ENCODE measurements at places on chromosomes 4 and X. TPM values are rescaled to one million over a fixed set of nuclear protein-coding genes. Genes with fewer than 3 reads are reported as not detected.

PCYT1B gene
- not detected for total RNA-seq

- H3K4me3 ChIP-seq: no peak overlapping the region
- H3K27me3 ChIP-seq: peaks cover 75% of the 10 kb centered on the region
- peaks cover 32% of the 10 kb centered on the region for H3K4me1 ChIP-seq
- no peak overlapping the region for H3K27ac ChIP-seq
- no peak for DNase-seq
Measured at GRCh38 chr4:4862665-4863482, 3.4 kb downstream of the MSX1 start.

PDLIM5 gene
- total RNA-seq: 23.0 TPM

BANK1 gene
- total RNA-seq: 0.20 TPM

GPC3 gene
- 0.25 TPM for total RNA-seq

DNA sequence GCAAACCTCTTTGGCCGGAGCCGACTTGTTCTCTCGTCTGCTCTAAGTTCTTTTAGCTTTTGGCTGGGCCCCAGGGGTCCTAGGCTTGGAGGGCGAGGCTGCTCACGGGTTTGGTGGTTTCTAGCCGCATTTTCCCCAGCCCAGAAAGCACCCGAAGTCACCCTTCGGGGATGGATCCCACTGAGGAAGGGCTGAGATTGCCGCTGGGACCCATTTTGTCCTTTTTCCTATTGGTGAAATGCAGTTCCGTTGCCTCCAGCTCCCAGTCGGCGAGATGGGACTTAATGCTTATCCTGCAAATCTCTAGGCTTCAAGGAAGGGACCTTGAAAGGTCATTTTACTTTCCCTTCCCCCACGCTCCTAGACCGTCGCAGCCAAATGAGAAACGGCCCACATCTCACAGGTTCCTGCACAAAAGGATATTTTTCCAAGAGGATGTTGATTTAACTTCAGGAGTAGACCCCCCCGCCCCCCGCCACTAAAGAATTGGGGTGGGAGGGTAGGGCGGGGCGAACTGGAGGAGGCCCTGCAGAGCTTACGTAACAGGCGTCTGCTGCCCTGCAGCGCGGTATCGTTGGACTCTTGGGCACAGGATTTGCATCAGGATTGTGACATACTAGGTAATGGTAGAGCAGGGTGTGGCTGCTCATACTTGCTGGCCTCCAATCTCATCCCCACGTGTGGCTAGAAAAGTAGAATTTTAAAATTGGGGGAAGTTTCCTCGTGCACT, 564 bp downstream of the PGK1 start:
- H3K4me1 ChIP-seq: peaks cover 35% of the 10 kb centered on the region
- H3K27ac ChIP-seq: peak overlapping the region; percentile 97
- peak; percentile 2 for DNase-seq
- H3K27me3 ChIP-seq: no peaks in the 10 kb centered on the region
- peaks cover 6% of the 10 kb centered on the region for H3K36me3 ChIP-seq
- peak overlapping the region; percentile 98 for H3K4me3 ChIP-seq

ATP1B4 gene
- total RNA-seq: not detected

DNA sequence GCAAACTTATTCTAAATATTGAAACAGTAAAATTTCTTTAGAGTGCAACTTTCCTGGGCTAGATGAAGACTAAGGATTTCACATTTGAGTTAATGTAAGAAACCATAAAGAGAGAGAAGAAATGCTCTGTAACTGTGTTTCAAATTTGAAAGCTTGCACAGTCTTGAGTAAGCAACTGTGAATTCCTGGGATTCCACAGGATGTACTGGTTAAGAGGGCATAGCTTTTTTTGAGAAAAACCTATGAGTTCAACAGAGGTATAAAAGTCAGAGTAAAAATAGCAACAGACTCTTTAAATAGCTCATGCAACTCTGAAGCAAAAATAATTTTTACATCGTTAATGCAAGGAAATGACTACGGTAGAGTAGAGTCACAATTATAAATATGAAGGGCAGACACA, 25.5 kb downstream of the ZNF330 start:
- H3K4me3 ChIP-seq: no peak overlapping the region
- no peaks in the 10 kb centered on the region for H3K36me3 ChIP-seq
- no peaks in the 10 kb centered on the region for H3K27me3 ChIP-seq
- H3K4me1 ChIP-seq: no peaks in the 10 kb centered on the region

DEFB131A gene
- total RNA-seq: not detected

SATL1 gene
- total RNA-seq: not detected

SSR4 gene
- 173 TPM for total RNA-seq

NXF2B gene
- total RNA-seq: not detected

- no peaks in the 10 kb centered on the region for H3K27me3 ChIP-seq
- no peaks in the 10 kb centered on the region for H3K36me3 ChIP-seq
- no peak overlapping the region for H3K27ac ChIP-seq
Measured at GRCh38 chr4:89438102-89438831, 130.7 kb upstream of the GPRIN3 start.

DNA sequence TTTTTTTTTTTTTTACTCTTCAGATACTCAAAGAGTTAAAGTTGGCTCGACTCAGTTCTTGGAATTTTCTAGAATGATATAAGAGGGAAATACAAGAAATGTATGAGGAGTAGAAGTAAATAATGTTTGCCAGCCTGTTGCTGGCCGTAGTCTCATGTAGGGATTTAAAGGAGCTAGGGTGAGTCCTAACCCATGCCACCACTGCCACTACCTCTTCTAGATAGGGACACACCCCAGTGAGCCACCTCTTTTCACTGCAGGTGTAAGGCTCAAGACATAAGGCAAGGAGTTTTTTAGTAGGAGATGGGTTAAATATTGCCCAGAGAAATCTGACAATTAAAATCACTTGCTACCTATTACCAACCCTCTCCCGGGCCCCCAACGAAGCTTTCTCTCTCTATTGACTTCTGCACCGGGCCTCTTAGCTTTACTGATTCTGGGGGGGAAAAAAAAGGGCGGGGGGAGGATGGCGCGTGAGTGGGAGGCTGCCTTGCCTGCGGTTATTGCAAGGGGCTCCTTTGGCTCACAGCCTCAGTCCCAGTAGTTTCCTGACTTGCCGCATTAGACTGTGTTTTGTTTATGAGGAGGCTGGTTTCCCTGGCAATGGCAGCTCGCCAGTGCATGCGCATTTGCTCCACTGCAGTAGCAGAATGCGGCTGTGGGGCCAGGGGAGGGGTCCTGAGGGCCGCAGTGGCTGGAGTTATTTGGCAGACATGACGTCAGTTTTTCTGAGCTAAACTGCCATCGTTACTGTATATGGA, 3.0 kb downstream of the LINC00632 start:
- H3K27ac ChIP-seq: no peak overlapping the region
- DNase-seq: no peak
- peak overlapping the region; percentile 3 for H3K4me3 ChIP-seq
- H3K4me1 ChIP-seq: no peaks in the 10 kb centered on the region

DNA sequence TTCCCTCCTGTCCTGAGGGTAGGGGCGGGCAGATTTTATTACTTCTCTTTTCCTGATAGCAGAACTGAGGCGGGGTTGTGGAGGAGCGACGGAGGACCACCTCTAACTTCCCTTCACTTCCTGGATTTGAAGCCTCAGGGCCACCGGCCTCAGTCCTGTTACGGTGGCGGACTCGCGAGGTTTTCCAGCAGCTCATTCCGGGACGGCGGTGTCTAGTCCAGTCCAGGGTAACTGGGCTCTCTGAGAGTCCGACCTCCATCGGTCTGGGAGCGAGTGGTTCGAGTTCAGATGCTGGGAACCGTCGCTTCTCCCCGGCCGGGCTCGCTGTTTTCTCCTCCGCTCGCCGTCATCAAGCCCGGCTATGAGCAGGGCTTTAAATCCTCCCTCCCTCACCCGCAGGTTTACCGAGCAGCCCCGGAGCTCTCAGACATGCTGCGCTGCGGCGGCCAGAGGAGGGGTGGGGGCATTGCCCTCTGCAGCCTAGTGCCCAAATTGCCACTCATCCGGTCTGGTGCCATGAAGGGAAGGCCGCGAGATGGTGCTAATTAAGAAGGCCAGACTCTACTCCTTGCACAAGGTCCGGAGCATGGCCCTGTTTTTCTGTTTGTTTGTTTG, 23.3 kb downstream of the HAND2 start:
- no peak overlapping the region for H3K27ac ChIP-seq
- H3K4me1 ChIP-seq: peaks cover 40% of the 10 kb centered on the region
- no peak for DNase-seq
- H3K4me3 ChIP-seq: peak overlapping the region; percentile 29
- H3K27me3 ChIP-seq: peaks cover 97% of the 10 kb centered on the region

- no peaks in the 10 kb centered on the region for H3K36me3 ChIP-seq
- no peaks in the 10 kb centered on the region for H3K4me1 ChIP-seq
- DNase-seq: no peak
Measured at GRCh38 chr4:174449152-174449551, 73.1 kb downstream of the HPGD start.

GRCh38 chr4:47383829-47384427, 79.6 kb downstream of the COMMD8 start:
- no peaks in the 10 kb centered on the region for H3K4me1 ChIP-seq
- H3K4me3 ChIP-seq: no peak overlapping the region
- H3K27me3 ChIP-seq: peaks cover 6% of the 10 kb centered on the region
- no peak overlapping the region for H3K27ac ChIP-seq
- H3K36me3 ChIP-seq: no peaks in the 10 kb centered on the region

- DNase-seq: no peak
- no peak overlapping the region for H3K27ac ChIP-seq
- H3K36me3 ChIP-seq: no peaks in the 10 kb centered on the region
- no peak overlapping the region for H3K4me3 ChIP-seq
- no peaks in the 10 kb centered on the region for H3K4me1 ChIP-seq
- no peaks in the 10 kb centered on the region for H3K27me3 ChIP-seq
Measured at GRCh38 chr4:12360391-12360790, 931.7 kb upstream of the HS3ST1 start.
